ENCODE measurements at places on chromosomes 11 and 22.

DNA sequence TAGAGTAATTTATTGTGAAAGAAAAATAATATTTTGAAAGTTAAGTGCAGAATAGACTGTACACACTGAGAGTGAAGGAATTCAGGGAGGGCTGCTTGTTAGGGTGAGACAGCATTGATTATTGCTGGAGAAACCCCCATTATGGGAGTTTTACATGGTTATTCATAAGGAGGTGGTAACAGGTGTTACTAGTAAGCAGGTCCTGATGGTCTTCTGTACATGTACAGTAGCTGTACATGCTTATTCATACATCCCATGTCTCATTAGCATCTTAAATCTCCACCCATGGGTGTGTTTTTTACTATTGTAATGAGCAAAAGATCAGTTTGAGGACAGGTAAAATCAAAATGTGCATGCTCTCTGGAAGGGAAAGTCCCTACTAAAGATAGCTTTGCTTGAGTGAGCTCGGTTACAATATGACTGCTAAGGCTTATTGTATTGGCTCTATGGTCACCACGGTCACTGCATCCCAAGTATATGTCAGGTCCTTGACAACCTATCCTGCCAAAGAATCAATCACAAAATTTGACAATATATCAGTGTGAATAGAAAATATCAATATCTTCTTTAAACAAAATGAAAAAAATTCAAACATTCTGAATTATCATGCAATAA lies 6.2 kb downstream of the KDM4F start:
- peak; percentile 12 for DNase-seq

GRCh38 chr11:111177037-111177871 lies 68.3 kb upstream of the POU2AF2 start:
- DNase-seq: no peak

GRCh38 chr11:1111545-1112212 lies 37.0 kb downstream of the MUC2 start:
- DNase-seq: no peak

- no peak for DNase-seq
Measured at GRCh38 chr22:47446821-47447810, 684.7 kb downstream of the TBC1D22A start.

DNA sequence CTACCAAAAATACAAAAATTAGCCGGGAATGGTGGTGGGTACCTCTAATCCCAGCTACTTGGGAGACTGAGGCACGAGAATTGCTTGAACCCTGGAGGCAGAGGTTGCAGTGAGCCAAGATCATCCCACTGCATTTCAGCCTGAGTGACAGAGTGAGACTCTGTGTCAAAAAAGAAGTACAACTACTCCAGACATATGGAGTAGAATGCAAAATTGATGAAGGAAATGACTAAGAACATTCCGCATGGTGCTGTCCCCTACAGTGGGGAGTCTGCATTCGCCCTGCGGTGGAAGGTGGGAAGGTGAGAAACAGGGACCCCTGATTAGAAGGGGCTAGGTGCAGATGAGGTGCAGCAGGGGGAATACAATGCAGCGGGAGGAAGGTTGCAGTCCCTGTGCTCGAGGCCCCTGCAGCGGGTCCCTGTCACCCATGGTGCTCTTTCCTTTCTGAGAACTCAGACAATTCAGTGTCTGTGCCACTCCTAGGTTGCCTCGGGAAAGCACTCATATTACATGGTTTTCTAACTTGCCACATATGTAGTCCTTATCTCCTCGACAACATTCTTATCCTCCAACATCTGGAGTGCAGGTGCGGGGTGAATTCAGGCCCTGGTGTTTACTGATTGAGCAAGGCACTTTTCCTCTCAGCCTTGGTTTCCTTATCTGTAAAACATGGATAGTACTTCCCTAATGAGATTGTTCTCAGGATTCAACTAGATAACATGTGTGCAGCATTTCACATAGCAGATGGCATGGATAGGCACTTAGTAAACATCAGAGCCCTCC lies 5.2 kb downstream of the POLD4 start:
- DNase-seq: no peak

DNA sequence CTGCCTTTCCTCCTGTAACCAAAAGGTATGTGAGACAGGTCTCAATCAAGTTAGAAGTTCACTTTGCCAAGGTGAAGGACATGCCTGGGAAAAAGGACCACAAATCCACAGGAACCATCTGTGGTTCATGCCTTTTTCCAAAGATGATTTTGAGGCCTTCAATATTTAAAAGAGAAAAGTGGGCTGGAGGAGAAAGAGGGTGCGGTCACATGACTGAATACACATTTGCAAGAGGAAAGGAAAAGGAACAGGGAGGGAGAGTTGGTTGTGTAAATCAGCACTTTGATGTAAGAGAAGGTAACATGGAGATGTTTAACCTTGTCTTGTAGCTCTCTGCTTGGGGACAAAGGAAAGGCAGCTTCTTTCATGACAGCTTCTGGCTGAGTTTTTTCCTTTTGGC lies 21.2 kb downstream of the MOV10L1 start:
- no peak for DNase-seq

- DNase-seq: no peak
Measured at GRCh38 chr11:55658608-55659007, 3.4 kb upstream of the OR4C6 start.

- DNase-seq: no peak
Measured at GRCh38 chr11:131666006-131666405, 295.6 kb downstream of the NTM start.

DNA sequence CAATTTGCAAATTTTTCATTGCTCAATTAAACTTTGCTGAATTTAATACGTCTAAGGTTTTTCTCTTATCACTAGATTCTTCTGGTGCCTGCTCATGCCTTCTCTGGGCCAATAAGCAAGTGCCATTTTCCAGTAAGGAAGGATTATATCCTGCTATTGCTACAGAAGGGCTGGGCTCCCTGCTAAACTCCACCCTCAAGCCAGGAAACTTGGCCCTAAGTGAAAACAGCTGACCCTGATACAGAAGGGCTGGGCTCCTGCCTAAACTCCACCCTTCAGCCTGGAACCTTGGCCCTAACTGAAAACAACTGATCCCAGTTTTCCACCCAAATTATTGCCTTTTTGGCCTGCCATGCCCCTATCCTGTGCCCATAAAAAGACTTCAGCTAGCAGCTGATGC lies 385.3 kb downstream of the DYNC2H1 start:
- no peak for DNase-seq

GRCh38 chr11:85697747-85698146 lies 11.8 kb upstream of the CCDC89 start:
- DNase-seq: no peak

DNA sequence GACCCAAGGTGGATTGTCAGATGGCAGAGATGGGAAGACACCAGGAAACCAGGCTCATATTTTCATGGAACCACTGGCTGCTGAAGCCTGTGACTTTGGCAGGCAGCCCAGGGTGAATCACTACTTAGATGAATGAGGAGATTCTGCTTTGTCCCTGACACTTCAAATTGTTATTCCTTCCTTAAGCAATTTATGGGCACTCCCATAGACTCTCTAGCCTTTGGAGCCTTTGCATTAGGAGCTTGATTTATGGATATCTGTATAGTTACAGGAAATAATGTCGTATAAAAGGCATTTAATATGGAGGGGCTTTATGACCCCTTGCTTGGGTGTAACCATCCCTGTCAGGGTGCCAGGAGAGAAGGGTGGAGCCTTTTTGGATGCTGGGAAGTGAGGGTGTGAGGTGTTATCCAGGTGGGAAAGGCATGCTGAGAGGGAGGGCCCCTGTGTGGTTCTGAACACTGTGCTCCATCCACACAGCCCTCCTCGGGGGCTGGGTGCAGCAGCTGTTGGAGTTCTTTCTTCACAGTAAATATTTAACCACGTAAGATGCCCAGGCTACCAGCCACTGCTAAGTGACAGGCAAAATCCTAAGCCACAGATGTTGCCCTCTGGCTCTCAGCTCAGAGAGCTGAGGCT lies 35.3 kb downstream of the IL18 start:
- DNase-seq: no peak

DNA sequence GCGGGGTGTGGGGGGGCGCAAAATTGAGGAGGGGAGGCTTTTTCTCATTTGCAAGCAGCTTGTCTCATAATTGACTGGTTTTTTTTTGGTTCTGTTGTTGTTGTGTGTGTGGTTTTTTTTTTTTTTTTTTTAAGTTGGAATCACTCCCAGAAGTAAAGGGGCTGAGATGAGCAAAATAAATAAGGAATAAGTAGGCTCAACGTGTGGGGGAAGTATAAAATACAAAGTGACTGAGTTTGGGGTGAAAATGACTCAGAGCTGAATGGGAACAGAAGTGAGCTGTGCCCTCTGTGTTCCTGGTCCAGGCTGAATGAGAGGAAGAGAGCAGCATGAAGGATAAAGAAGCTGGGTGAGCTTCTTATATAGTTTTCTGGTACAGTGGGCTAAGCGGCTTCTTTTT lies 90.0 kb downstream of the GRIK4 start:
- no peak for DNase-seq

DNA sequence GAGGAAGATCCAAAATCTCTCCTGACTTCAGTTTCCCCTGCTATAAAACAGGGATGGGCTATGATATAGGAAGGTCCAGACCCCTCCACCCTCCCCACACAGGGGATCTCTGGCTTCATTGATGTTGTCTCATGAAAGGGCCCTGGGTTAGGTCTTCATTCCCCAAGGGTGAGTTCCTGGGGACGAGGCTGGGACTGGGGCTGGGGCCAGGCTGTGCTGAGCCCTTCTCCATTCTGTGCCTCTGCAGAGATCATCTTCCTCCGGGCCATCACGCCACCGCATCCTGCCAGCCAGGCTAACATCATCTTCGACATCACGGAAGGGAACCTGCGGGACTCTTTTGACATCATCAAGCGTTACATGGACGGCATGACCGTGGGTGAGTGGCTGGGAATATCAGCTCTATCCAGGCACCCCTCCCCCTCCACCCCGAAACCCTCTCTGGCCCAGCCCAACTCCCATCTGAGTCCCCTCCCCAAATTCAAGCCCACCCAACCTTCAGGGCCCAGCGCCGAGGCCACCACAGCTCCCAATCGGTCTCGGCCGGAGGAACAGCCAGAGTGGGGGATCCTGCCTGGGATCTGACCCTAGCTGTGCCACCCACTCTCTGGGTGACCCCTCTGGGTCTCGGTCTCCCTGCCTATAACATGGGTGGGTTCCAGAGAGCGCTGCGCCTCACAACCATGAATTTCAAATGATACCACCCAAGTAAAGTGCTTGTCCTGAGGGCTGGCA lies 74.2 kb downstream of the FBLN1 start:
- DNase-seq: no peak

GRCh38 chr11:133790995-133791394 lies 54.3 kb downstream of the SPATA19 start:
- DNase-seq: no peak

DNA sequence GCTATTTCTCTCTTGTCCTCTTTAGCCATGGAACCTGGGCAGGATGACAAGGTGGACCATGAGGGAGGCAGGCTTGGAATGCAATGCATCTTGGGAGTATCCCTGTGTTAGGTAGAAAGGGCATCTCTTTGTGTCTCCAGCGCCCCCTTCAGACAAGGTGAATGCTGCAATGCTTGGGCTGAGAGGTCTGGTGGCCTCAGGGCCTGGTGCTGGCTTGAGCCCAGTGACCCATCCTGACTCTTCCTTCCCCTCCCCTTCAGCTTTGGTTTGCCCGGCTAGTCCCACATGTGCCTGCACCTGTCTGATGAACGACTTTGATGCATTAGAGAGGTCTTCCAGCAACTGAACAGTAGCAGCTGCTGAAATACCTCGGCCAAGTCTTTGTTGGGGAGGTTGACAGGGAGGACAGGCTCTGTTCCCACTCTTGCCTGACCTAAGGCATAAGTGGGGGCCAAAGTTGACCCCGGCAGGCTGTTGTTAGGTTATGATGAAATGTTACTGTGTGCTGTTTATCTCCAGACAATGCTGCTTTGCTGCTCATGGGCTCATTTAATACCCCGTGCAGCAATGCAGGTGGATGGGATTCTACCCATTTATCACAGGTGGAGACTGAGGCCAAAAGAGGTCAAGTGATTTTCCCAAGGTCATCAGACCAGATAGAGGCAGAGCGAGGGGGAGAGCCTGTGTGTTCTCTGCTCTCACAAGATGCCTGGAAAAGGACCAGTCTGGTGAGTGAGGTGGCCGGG lies 22.5 kb downstream of the MYO18B start:
- DNase-seq: no peak

GRCh38 chr11:57379732-57380131 lies 1.2 kb downstream of the PRG3 start:
- DNase-seq: no peak

- DNase-seq: no peak
Measured at GRCh38 chr11:134638796-134639430, 226.9 kb upstream of the B3GAT1 start.

DNA sequence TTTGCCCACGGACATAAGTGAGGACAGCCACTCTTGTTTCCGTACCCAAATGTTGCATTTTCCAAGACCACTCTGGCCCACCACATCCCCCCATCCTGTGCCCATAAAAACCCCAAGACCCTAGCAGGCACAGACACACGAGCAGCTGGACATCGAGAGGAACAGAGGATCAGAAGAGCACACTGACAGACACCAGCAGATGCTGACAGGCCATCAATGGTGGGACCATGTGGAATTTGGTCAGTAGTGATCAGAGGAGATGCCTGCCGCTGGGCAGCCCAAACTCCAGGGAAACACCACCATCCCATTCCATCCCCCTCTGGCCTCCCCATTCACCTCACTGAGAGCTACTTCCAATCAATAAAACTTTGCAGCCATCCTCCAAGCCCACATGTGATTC lies 87.0 kb downstream of the DLG2 start:
- no peak for DNase-seq

- no peak for DNase-seq
Measured at GRCh38 chr11:89420981-89421380, 70.2 kb downstream of the NOX4 start.

- no peak for DNase-seq
Measured at GRCh38 chr11:74332291-74332690, 20.9 kb upstream of the P4HA3 start.

GRCh38 chr11:46513934-46514342 lies 79.9 kb downstream of the AMBRA1 start:
- no peak for DNase-seq

- DNase-seq: no peak
Measured at GRCh38 chr22:41528132-41528766, 16.0 kb downstream of the POLR3H start.

DNA sequence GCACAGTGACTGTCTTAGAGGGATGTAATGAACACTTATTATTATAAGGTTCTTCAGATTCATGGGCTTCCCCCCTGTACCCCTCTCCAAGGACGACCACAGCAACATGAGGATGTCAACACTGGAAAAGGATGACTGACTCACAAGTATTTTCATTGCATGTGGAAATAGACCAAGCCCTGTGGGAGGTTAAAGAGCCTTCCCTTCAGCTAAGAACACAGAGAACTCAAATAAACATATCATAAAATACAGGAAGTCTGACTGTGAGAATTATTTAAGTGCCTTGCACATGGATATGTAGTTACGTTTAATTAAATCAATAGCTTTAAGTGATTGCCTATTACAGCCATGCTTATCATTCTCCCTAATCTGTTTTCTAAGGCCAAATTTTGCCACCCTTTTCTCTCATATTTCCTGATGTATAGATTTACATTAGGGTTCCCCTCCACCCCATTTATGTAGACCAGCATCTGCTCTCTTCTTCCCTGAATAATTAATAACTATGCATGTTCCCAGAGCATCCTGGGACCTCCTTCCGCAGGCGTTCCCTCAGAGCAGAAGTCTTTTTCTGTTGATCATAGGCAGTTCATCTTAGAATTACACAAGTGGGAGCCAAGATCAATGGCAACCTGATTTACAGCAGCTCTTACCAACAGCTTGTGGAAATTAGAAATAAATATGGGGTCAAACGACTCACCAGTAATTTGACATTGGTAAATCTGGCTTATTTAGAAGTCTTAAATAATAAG lies 226.9 kb downstream of the OPCML start:
- DNase-seq: no peak

GRCh38 chr11:69472541-69473275 lies 8.8 kb upstream of the LINC01488 start:
- DNase-seq: no peak
